ENCODE measurements at places on chromosomes 12 and 14.

GRCh38 chr12:5012337-5012736, 31.3 kb upstream of the KCNA5 start:
- no peak for DNase-seq

- no peak for DNase-seq
These were observed 156.6 kb downstream of the TGFB3 start for GRCh38 chr14:75825147-75825592.

DNA sequence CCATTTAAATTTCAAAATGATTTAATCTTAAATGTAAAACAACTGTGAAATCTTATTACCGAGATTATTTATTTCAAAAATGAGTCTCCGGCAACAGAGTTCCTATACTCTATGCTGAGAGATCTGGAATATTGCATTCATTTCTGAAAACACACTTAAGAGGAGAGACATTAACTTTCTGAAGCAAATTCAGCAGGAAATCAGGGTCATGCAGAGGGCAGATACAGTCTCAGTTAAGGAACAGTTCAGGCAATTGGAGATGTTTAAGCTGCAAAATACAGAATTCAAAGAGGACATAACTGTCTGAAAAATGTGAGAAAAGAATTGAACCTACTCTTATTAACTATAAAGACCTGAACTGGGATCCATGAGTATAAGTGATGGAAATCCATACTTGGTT, 320.7 kb downstream of the PAWR start:
- no peak for DNase-seq

DNA sequence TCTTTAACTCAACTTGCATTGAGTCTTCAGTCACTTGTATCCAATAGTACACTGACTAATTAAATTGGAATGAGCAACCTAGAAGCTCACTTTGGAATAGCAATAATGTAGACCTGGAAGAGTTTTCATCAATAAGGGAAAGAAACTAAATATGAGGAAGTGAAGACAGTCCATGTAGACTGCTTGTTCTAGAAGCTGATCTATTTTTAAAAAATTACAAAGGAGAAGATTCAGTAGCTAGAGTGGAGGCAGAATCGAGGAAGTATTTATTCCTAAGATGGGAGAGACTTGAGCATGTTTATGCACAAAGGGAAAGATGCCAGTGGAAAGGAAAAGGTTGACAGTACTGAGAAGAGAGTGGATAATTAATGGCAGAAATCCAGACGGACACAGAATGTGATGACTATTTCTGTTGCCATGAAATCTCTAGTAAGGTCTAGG, 156.3 kb upstream of the PDE3A start:
- DNase-seq, result no peak

DNA sequence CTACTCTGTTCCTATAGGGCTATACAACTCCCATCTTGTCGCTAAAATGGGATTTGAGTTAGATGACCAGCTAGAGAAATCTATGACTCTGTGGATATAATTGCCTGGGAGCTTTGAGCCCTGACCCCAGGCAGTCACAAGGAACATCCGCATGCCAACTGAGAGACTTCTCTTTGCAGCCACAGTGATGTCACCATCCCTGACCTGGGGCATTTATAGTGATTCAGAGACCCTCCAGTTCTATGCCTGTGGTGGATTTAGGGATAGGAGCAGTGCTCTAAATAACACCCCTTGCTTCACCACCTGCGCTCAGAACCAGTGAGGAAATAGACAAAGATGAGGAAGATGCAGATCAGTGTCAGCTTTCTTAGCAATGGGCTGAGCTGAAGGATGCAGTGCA, 86.2 kb downstream of the RIN3 start:
- no peak for DNase-seq

- DNase-seq, result no peak
These were observed 91.3 kb upstream of the PLEKHA5 start for GRCh38 chr12:19038209-19038608.

GRCh38 chr12:9634177-9634803, 26.6 kb upstream of the KLRB1 start:
- DNase-seq, result peak; percentile 85

GRCh38 chr12:46005151-46005797, 14.9 kb upstream of the SCAF11 start:
- no peak for DNase-seq

GRCh38 chr14:24159777-24160498, 1.1 kb upstream of the IRF9 start:
- DNase-seq, result no peak

GRCh38 chr14:45254771-45255170, 1.8 kb upstream of the MIS18BP1 start:
- no peak for DNase-seq

DNA sequence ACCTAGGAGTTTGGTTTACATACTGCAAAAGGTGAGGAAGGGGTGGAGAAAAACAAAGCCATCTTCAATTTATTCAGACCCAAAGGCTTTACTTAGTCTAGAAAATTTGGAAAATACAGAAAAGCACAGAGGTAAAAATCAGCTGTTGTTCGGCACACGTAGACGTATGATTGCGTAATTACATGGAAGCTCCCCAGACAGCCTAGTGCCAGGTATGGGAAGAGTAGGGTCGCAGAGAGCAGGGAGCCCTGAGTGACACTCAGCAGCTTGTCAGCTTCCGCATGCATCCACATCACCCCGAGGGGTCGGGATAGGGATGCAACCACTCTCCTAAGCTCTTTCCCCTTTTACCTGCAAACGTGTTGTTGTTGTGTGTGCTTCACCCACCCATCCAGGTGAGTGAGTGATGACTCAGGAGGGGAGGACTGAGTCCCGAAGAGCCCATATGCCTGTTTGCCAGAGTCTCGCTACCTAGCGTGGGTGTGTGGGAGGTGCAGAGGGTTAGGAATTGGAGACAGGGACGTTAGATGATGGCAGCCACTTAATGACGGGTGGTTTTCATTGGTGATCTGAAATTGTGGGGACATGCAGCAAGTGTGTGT, 20.1 kb downstream of the PIWIL1 start:
- DNase-seq, result no peak

- no peak for DNase-seq
These were observed 554.9 kb upstream of the LRFN5 start for GRCh38 chr14:41051801-41052200.
